ENCODE measurements at places on chromosomes 2 and 18. TPM values are rescaled to one million over a fixed set of nuclear protein-coding genes. Genes with fewer than 3 reads are reported as not detected.

Gene OTOS
- total RNA-seq: not detected

Gene RETREG2
- total RNA-seq: 85.6 TPM

Gene PPP1R1C
- total RNA-seq: 3.9 TPM

Gene ATL2
- 84.7 TPM for total RNA-seq

Gene SP100
- 5.3 TPM for total RNA-seq

All from diencephalon (tissue), 1 donor.